ENCODE measurements at places on chromosomes 5 and 9. TPM values are rescaled to one million over a fixed set of nuclear protein-coding genes. Genes with fewer than 3 reads are reported as not detected.

GRCh38 chr9:136875155-136875554, 9.0 kb upstream of the EDF1 start:
- ATAC-seq = no peak

GRCh38 chr9:89722712-89723111, 117.9 kb downstream of the GADD45G start:
- no peak for ATAC-seq

DNA sequence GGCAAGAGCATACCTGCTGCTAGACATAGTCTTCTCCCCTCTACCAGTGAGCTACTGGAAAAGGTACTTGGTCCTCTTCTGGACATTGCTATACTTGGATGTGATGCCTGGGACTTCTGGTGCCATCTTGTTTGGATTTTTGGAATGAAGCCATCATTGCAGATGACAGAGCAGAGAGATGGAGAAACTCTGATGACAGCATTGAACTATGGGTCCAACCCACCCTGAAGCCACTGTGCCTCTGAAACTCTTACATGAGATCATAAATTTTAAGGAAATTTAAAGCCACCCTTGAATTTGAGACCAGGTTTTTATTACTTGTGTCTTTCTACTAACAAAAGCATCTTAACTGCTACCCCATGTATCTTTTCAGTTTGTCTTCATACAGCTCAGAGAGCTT, 151.1 kb upstream of the SMIM23 start:
- ATAC-seq = no peak

GRCh38 chr5:176902911-176903664, 3.9 kb upstream of the HK3 start:
- ATAC-seq = no peak

DNA sequence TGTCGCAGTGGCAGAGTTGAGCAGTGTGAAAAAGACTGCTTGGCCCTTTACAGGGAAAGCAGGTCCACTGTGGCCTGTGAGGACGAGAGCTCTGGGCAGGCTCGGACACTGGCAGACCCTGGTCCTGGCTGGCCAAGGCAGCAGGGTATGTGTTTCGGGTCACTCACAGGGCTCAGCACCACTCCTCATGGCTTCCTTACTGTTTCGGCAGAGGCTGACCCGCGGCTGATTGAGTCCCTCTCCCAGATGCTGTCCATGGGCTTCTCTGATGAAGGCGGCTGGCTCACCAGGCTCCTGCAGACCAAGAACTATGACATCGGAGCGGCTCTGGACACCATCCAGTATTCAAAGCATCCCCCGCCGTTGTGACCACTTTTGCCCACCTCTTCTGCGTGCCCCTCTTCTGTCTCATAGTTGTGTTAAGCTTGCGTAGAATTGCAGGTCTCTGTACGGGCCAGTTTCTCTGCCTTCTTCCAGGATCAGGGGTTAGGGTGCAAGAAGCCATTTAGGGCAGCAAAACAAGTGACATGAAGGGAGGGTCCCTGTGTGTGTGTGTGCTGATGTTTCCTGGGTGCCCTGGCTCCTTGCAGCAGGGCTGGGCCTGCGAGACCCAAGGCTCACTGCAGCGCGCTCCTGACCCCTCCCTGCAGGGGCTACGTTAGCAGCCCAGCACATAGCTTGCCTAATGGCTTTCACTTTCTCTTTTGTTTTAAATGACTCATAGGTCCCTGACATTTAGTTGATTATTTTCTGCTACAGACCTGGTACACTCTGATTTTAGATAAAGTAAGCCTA, 15.7 kb downstream of the SQSTM1 start:
- peak; percentile 90 for ATAC-seq

DNA sequence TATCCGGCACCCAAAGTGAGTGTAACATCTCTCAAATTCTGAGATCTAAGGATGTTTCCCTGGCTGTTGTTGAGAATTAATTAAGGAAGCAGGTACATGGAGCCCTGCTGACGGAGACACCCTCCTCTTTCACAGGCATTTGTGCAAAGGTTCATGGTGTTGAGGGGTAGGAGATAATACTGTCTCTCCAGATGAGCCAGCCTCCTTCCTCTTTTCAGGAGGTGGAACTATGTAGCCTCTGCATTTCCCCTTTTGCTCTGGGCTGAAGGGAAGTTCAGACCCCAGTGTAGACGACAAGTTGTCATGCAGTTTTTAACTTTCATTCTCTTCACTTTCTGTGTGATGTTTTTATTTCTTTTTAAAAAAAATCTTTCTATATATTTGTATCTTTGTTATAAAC, 107.5 kb downstream of the GALNT10 start:
- no peak for ATAC-seq

- no peak for ATAC-seq
Measured at GRCh38 chr5:98460536-98460935, 312.9 kb upstream of the RGMB start.

DNA sequence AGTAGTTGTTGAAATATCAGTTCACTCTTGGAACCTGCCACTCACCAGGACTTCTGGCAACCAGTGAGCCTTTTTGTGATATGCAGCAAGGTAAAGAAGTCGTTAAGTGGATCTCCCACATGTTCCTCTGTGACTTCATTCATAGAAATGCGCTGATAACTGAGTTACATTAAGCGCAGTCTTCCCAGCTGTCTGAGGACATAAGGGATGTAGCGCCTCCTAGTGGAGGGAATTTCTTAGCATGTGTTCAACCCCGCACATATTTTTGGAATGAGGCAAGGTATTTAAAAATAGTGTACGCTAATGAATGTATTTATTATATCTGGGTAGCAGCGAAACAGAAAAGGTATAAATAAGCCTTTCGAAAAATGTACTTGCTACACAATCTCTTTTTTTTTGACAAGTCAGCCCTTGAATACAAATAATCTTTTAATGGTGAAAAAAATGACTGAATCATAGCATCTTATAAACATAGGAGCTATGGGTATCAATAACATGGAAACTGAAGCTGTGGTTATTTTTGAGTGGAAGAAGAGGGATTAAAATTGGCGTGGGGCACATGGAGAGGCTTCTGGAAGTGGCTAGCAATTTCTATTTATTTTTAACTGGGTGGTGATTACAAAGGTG, 38.0 kb downstream of the PALM2AKAP2 start:
- peak; percentile 57 for ATAC-seq

DNA sequence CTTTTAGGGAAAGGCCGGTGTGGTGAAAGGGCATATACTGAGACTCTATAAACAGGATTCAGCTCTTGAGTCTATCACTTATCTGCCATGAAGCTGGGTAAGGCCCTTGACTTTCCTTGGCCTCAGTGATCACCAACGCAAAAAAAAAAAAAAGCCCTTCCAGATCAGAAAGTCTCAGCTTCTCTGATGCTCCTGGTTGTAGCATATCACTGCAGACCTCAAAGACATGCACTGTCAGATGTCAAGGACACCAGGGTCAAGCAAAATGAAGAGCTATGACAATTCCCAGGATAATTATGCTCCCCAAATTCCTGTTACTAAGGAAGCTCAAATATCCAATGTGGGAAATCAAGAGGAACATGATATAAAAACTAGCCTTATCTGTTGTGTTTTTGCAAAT, 68.3 kb upstream of the IFNE start:
- no peak for ATAC-seq

DNA sequence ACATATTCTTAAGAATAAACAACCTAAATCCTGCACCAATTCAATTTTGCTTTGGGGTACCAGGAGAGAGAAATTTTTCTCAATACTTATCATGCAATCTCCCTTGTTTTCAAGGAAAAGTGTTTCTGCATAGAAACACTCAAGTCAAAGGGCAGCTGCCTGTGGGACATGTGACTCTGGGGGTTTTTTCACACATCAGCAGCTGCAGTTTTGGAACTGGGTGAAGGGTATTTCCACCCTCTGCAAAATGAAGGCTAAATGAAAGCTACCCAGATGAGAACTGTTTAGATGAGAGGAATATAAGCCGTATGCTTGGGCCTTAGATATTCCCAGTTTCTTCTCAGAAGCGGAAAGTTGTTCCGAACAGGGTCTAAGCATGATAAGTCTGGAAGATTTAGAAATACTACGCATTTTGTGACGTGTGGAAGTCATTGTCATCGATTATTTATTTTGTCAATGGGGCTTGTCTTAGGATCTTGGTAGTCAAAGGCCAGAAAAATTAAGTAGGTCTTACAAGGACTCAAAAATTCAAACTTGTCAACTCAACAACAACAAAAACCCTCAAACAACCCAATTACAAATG, 64.3 kb upstream of the BOD1 start:
- no peak for ATAC-seq

DNA sequence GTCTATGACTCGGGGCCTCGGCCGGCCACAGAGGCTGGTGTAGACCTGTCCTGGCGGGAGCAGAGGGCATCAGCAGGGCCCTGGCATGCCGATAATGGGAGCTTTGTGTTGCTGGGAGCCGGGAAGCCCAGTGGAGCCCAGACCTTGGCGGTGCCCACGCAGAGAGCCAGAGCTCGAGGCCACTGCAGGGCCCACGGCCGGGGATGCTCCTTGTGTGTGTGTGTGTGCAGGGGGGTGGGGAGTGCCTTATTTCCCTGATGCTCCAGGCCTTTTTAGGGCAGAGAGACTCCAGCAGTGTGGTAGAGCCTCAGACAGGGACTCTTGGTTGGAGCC, 5.4 kb upstream of the SLC6A18 start:
- no peak for ATAC-seq

DNA sequence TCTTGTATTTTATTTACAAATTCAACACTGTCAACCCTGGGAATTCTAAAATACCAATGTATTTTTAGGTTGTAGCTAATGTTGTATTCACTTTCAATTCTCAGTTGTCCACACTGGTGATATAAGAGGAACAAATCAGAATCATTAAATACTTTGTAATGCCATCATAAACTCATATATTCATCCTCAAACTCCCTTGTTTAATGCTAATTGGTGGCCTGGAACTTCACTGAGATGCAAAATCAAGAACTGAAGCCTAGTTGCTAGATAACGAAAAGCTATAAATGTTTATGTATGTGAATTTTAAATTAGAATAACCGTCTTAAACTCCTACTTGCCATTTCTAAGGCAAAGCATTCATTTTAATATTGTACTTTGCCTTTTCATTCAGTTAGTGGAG, 274.7 kb downstream of the RAB3C start:
- no peak for ATAC-seq

CER1 gene
- not detected for total RNA-seq

DNA sequence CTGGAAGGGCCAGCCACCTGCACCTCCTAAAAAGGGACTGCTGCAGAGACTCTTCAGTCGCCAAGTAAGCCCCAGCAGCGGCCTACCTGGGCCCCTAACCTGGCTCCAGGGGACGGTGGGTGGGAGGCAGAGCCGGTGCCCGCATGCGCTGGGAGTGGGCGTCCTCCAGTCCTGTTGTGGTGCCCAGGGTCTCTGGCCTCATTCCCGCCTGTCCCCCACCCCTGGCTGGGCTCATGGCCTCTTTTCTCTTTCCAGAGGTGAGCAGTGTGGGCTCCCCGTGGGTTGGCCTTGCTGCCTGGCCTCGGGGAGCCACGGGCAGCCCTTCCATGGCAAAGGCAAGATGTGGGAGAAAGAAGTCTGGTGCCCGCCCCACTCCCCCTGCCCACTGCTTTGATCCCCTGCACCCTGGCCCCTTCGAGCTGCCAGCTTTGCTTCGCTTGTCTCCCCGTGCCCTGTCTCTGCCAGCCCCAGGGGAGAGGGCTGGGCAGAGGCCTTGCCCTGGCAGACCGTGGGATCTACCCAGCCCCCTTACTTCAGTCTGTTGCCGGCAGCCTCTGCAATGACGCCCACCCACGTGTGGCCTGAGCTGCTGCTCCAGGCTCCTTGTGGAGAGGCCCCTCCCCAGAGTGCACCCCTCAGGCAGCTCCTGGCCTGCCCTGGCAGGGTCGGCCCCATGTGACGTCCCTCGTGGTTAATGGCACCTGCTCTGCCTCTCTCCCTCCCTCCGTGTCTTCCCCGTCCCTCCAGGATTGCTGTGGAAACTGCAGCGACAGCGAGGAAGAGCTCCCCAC, 5.4 kb upstream of the PRR7 start:
- ATAC-seq = no peak

SLC23A1 gene
- 0.95 TPM for total RNA-seq

GABBR2 gene
- not detected for total RNA-seq

ZBED3 gene
- total RNA-seq = not detected

DMGDH gene
- 1.9 TPM for total RNA-seq

RNF20 gene
- 46.2 TPM for total RNA-seq

- ATAC-seq = no peak
Measured at GRCh38 chr5:136802383-136802782, 437.0 kb upstream of the TRPC7 start.

AIF1L gene
- 1.7 TPM for total RNA-seq

PROP1 gene
- not detected for total RNA-seq

DNA sequence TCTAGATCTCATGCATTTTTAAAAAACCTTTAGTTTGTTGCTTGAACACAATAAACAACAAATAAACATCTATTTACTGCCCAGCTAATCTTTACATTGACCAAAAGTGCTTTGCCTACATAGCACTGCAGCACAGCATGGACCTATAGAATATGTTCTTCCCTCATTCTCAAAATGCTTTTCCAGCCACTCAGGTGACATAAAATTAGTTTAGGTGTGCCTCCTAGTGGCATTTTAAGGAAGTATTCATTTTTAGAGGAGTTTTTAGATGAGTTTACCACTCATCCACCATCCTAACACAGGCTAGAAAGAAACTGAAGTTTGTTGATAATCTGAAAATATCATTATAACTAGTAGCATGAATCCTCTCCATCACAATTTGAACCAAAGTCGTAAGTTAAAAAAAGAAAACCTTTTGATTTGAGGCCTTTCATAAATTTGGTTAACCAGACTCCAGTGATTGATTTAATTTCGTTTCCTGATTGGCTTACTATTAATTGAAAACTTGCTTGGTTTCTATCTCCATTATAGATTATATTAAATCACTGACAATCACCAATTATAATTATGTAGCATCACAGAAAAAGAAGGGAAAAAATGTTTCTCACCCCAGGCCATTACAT, 12.6 kb downstream of the PLGRKT start:
- ATAC-seq = peak; percentile 59

DNA sequence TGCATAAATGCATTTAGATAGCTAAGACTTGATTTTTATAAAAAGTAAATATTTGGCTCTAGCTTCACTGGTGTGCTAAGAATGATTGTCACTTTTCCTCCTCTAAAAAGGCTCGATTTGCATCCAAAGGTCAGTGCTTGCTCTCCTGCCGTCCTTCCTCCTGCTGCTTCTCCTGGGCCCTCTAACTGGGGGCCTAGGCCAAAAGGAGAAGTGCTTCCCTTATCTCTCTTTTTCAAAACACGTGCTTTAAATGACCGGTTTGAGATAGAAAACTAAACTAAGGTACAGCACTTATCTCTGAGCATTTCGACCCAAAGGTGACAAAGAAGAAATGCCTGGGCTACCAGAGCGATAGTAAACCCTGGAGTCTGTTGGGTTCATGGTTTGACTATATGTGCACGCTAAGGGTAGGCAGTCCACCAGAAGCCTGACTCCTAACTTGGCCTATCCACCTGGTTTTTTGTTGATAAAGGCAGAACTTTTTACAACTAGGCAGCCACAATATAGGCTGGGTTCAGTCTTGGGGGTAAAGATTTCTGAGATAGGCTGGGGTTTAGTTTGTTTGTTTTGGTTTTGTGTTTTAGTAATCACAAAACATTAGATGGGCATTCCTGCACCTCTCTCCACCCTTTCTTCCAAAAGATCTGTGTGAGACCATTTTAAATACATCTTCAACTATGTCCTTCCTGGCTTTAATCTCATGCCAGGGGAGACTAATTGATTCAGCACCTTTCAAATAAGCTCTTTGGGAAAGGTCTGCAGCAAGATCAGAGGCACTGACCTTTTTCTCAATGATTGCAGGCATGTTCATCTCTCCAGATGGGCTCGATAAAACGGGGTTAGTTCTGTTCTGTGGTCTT, 3.8 kb downstream of the NR2F1-AS1 start:
- no peak for ATAC-seq

GRCh38 chr5:115858396-115858795, 16.7 kb downstream of the AP3S1 start:
- ATAC-seq = no peak

GRCh38 chr5:137291031-137291430, 208.1 kb downstream of the SPOCK1 start:
- no peak for ATAC-seq

All from activated T-helper 17 cell treated with anti-CD3 and anti-CD28 coated beads, Interleukin-2, amount 50 U/mL, for 72 hours (primary cell).